ENCODE measurements at places on chromosomes 3 and 15.
A peak's percentile ranks its signal among the peaks of the same experiment; 100 is the strongest.

- DNase-seq = no peak
These were observed 249.6 kb downstream of the TLE3 start for GRCh38 chr15:69848096-69848495.

GRCh38 chr3:151008699-151009098 lies 36.2 kb upstream of the CLRN1 start:
- no peak for DNase-seq

- DNase-seq = no peak
These were observed 340.8 kb upstream of the SUCLG2 start for GRCh38 chr3:67995206-67995605.

- no peak for DNase-seq
These were observed 257.6 kb downstream of the KLF13 start for GRCh38 chr15:31584195-31584594.

- DNase-seq = no peak
These were observed 13.1 kb downstream of the MGLL start for GRCh38 chr3:127809211-127809610.

GRCh38 chr3:23960649-23961048 lies 15.6 kb downstream of the NR1D2 start:
- DNase-seq = no peak

- DNase-seq = no peak
These were observed 98.9 kb upstream of the CHL1 start for GRCh38 chr3:97417-98258.

- DNase-seq = no peak
These were observed 14.7 kb downstream of the PGBD4 start for GRCh38 chr15:34116620-34117019.

DNA sequence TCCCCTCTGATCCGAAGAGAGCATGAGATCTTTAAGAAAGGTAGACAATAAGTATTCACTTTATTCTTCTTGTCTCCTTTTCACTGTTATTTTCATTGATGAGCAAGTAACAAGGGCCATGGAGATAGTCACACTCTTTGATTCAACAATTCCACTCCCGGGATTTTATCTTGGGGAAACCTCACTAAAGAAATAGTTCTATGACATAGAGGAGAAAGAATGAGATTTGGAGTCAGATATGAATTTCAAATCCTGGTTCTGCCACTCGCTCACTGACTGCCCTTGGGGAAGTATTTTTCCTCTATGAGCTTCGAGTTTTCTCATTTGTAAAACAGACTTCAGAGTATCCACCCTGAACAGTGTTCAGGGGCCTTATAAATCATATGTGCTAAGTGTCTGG lies 514.6 kb downstream of the NLGN1 start:
- no peak for DNase-seq

DNA sequence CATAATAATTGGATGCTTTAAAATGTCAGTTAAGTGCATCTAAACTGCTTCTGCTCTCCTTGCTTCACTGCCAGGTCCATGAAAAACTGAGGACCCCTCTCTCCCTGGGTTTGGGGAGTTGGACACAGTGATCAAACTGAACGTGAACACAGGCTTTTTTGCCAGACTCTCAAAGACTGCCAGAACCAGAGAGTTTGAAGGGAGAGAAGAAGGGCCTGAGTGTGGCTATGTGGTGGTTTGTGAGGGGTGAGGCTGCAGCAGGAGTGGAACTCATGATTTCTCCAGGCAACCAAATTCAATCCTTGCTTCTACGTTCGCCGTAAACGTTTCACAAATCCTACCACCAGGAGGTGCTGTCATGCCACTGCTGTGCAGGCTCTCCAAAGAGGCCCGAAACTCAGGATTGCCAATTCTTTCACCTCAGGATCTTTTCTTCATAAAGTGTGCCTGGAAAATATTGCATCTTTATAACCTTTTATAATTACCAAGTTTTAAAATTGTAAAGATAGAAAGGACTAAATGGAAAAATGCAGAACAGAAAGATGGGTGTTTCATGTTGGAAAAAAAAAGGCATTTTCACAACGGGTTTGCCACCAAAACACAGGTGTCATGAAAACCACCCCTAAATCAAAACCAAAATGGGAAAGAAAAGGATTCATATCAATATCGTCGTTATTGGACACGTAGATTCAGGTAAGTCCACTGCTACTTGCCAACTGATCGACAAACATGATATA lies 19.7 kb downstream of the TM4SF4 start:
- DNase-seq = no peak

- no peak for DNase-seq
These were observed 20.9 kb downstream of the NUDT16 start for GRCh38 chr3:131402391-131403039.

GRCh38 chr3:63207066-63207590 lies 71.0 kb upstream of the SYNPR start:
- DNase-seq = no peak

DNA sequence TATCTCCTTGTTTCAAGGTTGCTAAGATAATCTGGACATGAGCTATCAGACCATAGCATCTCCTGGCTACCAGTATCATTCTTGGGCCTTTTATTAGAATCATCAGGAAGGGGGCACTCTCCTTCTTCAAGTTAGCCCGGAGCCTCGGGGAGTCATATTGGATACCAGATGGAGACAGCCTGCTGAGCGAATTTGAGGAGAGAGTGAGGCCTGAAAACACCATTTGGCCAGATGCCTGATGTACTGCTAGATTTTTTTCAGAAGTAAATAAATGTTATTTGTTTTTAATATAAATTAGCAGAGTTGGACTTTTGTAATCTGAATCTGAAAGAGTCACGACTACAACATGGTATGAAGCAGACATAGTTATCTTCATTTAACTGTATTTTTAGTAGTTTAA lies 848.6 kb downstream of the IGSF11 start:
- DNase-seq = no peak

DNA sequence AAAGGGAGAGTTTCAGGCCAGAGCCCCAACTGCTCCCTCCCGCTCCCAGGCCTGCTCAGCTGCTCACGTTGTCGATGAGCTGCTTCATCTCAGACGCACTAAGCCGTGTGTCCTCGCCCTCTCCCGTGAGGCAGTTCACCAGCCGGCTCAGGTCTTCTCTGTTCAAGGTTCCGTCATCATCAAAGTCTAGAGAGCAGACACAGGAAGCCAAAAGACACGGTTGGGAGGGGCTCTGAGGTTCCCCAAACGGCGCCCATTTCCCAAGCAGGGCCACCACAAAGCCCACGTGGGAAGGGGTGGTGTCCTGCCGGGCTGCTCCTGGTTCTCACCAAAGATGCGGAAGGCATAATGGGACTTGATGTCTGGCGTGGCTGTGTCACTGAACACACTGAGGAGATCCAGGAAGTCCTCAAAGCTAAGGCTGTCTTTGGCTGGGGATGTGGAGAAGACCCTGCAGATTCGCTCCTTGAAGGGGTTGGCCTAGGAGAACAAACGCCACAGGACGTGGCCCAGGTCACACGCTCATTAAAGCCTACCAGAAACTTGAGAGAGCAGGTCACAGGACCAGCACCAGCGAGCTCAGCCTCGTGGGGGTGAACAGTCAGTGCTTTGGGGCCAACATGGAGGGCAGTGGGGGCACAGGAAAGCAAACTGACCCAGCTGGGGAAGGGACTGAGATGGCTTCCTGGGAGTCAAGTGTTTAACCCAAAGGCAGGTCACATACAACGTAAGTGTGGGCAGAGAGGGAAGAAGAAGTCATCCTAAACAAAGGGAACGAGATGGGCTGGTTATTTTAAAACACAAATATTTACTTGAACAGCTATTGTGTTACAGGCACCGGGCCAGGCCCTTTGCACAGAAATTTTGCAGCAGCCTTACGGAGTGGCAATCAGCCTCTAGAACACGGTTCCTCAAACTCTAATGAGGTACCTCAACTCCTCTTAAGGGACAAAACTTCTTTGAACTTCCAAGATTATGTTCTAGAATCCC lies 2.4 kb downstream of the CIB1 start:
- DNase-seq = peak; percentile 83

GRCh38 chr15:61685534-61685933 lies 374.7 kb downstream of the VPS13C start:
- DNase-seq = no peak

- DNase-seq = no peak
These were observed 60.9 kb downstream of the STRIT1 start for GRCh38 chr3:155232605-155233004.

Measured in activated CD8-positive, alpha-beta memory T cell treated with anti-CD3 and anti-CD28 coated beads for 24 hours (primary cell).